ENCODE measurements at places on chromosomes 13 and 19.

DNA sequence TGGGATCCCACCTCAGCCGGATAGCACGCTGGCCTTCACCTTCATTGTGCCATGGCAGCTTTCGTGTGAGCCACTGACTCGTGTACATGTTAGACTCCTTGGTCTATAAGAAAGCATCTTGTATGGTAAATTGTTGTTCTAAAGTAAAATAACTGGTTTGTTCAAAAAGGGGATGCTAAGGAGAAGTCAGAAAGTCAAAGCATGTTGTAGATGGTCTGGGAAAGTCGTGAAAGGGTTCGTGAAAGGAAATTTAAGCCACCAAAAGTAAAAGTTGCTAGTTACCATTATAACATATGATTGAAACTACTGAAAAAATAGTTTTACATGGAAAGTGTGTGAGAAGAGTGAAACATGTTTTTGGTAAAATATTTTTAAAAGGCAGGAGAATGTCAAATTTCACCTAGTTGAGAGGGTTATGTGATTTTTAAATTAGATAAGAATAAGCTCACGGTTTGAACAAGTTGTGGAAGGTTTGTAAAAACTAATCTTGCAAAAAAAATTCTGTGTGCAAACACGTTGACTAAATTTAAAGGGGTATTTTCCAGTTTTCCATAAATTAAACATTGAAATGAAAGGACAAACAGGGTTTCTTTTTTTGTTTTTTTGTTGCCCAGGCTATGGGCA, 23.4 kb downstream of the DPRX start:
- no peak for DNase-seq

GRCh38 chr19:15396436-15396835, 16.8 kb upstream of the AKAP8 start:
- no peak for DNase-seq

DNA sequence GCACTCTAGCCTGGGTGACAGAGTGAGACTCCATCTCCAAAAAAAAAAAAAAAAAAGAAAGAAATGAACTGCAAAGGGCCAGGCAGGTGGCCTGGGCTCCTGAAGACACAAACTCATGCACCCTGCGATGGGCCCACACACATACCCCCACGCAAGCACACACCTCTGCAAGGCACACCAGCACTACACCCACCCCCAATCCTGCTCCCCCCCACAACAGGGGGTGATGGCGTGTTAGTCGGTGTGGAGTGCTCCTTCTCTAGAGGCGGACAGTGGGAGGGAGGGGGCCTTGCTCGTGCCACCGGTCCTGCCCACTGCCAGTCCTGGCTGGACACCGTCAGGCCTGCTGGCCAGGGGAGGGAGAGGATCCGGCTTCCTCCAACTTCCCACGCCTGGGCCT, 1.6 kb upstream of the SLC8A2 start:
- no peak for DNase-seq

DNA sequence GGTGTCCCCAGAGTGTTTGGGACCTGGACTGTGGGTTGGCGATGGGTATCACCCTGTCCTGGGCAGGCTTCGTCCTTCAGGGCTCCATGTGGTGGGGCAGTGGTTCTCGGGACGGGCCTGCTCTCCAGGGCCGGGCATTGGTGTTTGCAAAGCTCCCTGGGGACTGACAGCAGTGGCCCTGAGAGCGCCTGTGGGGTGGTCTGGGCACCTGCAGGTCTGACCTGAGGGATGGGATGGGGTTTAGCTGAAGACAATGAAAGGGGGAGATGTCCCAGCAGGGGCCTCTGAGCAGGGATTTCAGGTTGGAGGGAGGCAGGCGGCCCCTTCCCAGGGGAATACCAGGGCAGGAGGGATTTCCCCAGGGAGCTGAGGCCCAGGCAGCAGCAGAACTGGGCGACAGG, 68.3 kb upstream of the MCF2L start:
- no peak for DNase-seq

GRCh38 chr19:6062274-6062673, 48.0 kb downstream of the RFX2 start:
- peak; percentile 59 for DNase-seq

GRCh38 chr13:113744197-113745000, 14.6 kb upstream of the TMEM255B start:
- DNase-seq = no peak

GRCh38 chr19:1943661-1944087, 2.7 kb downstream of the CSNK1G2 start:
- DNase-seq = no peak

GRCh38 chr19:45395821-45396617, 8.8 kb downstream of the PPP1R13L start:
- DNase-seq = no peak

- no peak for DNase-seq
Observed at GRCh38 chr13:27679896-27680295, 58.2 kb downstream of the POLR1D start.

DNA sequence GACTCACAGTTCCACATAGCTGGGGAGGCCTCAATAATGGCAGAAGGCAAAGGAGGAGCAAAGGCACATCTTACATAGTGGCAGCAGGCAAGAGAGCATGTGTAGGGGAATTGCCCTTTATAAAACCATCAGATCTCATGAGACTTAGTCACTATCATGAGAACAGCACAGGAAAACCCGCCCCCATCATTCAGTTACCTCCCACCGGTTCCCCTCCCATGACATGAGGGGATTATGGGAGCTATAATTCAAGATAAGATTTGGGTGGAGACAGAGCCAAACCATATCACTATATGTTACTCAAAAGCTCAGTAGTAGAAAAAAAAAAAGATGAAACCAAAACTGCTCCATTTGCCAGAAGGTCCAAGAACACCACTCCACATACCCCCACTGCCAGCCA, 58.5 kb downstream of the DNAJC15 start:
- DNase-seq = no peak

DNA sequence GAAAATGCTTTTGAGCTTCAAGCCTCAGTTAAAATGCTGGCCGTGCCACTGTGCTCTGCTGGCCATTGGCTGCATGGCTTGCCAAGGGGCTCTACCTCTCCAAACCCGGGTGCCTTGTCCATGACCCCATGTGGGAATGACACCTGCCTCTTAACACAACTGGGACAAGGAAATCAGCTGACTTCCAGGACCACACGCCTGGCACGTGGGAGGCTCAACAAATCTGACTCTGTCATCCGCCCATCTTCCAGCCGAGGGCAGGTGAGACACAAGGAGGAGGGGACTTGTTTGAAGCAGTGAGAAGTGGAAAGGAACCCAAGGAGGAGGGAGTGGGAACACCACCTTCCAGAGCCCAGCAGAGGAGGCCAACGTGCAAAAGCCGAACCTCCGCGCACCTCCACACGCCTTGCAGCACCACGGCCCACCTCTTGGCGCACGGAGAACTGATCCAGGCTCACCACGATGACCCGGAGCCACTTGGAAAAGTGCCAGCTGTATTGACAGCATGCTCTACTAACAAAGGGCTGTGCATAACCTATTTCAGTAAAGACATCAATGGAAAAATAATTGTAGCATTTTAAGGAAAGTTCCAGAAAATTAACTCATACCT, 38.3 kb downstream of the COL4A1 start:
- DNase-seq = no peak

DNA sequence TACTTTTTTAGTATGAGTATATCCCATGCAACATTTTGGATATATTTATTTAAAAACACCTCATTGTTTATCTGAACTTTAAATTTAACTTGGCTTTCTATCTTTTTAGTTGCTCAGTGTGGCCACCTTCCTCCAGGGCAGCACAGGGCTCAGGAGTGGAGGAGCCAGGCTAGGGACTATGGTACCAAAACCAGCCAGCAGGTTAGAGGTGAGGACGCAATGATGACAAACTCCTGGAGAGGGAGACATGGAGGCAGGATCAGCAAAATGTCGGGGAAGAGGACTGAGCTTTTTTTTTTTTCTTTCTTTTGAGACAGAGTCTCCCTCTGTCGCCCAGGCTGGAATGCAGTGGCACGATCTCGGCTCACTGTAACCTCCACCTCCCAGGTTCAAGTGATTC, 29.6 kb upstream of the CALM3 start:
- DNase-seq = no peak

DNA sequence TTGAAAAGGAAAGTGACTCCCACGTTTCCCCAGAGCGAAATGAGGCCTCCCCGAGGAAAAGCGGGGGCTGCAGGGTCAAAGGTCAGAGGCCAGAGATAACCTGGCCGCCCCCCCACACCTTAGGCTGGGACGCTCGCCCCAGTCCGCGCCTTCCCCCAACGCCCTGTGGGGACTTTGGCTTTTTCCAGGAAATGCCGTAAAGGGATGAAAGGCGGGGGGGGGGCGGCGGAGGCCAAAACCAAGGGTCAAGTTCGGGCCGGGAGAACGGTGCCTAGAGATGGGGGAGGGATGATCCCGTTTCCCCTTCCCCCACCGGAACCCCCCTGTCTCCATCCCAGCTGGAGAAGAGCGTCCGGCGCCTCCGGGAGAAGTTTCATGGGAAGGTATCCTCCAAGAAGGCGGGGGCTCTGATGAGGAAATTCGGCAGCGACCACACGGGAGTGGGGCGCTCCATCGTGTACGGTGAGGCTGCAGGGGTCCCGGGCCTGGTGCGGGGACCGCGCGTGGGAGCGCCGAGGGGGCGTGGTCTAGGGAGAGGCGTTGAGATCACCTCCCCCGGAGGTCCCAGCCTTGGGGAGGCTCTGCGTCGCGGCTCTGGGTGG, 575 bp downstream of the SHFL start:
- peak; percentile 28 for DNase-seq

- DNase-seq = no peak
Observed at GRCh38 chr13:92602560-92602959, 624.0 kb upstream of the GPC6 start.

DNA sequence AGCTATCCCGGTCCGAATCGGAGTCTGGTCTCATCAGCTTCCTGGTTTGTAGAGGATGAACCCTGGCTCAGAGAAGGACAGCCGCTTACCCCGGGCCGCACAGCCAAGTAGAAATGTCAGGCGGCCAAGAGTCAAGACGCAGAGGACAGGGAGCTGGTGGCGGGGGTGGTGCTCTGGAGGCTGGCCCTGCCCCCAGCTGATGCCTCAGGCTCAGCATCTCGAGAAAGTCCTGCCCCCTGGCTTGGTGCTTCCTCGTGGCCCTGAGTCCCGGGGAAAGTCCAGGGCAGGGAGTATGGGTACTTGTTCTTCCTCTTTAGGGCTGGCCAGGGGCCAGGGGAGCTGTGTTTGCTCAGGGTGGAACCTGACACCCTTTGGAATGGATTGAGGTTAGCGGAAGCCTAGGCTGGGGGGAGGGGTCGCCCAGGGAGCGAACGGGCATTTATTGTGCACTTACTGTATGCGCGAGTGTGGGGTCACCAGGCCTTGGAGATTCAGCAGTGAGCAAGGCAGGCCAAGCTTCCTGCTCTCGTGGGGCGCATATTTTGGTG, 2.2 kb downstream of the TJP3 start:
- no peak for DNase-seq

- peak; percentile 37 for DNase-seq
Observed at GRCh38 chr13:21670006-21670882, 629 bp upstream of the FGF9 start.

- DNase-seq = no peak
Observed at GRCh38 chr19:34480971-34481841, at the start of gene WTIP. Gene WTIP (plus strand): TSS chr19:34481758. CDS start chr19:34481975, 217 bp downstream.

DNA sequence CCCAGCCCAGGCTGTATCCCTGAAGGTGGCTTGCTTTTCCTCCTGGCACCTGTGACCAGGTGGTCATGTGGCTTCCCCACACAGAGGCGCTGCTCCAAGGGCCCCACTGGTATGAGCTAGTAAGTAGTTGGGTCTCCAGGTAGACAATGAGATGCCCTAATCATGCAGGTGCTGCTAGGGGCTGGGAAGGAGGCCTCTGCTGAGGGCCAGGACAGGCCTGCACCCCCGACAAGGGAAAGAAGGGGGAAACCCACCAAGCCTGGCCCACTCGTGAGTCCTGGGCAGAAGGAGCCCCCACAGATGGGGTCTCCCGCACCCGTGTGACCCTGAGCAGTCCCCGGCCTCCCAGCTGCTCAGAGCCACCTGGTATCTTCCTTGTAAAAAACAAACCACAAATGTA, 13.2 kb downstream of the PEX11G start:
- DNase-seq = no peak

GRCh38 chr19:28170066-28170465, 1042.9 kb downstream of the UQCRFS1 start:
- DNase-seq = no peak
